ENCODE measurements at places on chromosomes 2 and 18.
A peak's percentile ranks its signal among the peaks of the same experiment; 100 is the strongest.

- DNase-seq = no peak
Measured at GRCh38 chr18:24400587-24400986, 3.0 kb upstream of the OSBPL1A start.

GRCh38 chr2:186105016-186105724 lies 366.6 kb downstream of the FSIP2 start:
- DNase-seq = no peak

- no peak for DNase-seq
Measured at GRCh38 chr2:120561379-120562035, 174.2 kb upstream of the GLI2 start.

DNA sequence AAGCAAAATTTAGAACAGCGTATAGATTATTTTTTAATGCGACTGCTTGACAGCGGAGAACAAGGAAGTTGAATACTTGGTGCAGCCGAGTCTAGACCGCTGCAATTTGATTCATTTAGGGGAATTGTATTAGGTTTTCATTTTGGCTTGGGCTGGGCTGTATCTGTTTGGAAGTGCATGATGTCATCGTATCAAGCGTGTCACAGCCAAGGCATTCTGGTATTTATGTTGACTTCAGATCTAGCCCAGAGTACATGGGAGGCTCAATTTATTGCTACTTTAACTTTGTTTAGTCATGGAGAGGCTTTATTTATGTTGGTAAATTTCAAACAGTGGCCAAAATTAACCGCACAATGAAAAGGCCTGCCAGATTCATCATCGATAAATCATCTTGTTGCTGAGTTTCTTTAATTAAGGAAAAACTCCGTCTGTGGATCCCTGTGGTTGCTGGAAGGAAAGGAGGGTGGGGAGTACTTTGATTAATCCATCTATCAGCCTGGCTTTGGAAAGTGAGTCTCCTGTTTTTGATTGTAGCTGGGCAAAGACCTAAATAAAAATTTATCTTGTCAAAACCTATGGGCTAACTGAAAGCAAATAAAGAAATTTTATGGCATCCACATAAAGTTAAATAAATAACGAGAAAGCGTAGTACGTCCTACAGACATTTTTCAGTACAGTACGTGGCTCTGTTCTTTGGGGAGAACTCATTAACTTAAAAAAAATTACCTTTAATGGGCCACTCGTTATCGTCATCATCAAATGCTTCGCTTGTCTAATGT lies 230.4 kb upstream of the SPRED2 start:
- no peak for DNase-seq

GRCh38 chr2:73987109-73987947 lies 2.6 kb downstream of the TET3 start:
- peak; percentile 72 for DNase-seq

- no peak for DNase-seq
Measured at GRCh38 chr2:154439156-154439555, 259.3 kb upstream of the KCNJ3 start.

DNA sequence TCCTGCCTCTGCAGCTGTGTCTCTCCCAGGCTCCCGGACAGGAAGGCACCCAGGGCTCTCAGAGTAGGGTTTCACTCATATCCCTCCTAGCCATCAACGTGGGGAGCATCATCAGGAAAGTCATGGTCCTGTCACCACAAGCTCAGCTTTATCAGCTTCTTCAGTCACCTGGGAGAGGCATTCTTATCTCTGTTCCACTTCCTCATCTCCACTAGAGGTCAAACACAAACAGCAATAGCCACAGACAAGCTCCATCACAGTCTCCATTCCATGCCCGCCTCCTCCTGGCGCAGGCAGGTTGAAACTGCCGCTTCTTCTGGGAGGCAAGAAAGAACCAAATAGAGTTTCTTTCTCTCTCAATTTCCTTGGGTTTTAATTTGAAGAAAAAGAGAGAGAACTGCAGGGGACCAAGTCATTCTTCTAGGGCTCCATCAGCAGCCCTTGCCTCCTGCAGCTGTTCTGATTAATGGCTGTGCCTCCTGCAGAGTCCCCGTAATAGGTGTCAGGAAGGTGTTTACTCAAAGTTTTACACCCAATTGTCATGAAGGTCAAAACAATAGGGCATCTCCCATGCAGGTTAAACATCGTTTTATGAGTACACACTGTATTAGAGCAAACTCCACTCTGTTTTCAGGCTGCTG lies 377.9 kb downstream of the TMEM182 start:
- DNase-seq = no peak

DNA sequence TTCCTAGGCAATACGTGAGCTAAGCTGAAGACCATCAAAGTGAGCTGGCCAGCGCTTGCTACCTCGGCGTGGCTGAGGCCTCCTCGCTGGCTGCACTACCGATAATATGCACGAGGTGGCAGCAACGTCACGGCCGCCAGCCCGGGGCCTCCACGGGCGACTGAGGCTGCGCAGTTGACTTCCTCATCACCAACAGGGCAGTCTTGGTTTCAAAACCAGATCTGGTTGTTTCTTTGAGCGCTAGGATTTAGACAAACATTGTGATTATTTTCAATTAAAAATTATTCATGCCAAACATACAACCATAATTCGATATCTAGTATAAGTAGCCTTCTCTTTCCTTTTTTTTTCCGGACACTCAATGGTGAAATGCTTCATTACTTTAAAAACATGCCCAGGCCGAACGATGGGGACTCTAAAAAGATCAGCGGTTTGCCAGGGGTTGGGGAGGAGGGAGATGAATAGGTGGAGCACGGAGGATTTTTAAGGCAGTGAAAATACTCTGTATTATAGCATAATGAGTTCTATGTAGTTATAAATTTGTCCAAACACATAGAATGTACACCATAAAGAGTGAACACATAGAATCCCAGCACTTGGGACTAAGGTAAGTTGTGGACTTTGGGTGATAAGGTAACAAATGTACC lies 52.0 kb downstream of the CYBRD1 start:
- DNase-seq = peak; percentile 81

DNA sequence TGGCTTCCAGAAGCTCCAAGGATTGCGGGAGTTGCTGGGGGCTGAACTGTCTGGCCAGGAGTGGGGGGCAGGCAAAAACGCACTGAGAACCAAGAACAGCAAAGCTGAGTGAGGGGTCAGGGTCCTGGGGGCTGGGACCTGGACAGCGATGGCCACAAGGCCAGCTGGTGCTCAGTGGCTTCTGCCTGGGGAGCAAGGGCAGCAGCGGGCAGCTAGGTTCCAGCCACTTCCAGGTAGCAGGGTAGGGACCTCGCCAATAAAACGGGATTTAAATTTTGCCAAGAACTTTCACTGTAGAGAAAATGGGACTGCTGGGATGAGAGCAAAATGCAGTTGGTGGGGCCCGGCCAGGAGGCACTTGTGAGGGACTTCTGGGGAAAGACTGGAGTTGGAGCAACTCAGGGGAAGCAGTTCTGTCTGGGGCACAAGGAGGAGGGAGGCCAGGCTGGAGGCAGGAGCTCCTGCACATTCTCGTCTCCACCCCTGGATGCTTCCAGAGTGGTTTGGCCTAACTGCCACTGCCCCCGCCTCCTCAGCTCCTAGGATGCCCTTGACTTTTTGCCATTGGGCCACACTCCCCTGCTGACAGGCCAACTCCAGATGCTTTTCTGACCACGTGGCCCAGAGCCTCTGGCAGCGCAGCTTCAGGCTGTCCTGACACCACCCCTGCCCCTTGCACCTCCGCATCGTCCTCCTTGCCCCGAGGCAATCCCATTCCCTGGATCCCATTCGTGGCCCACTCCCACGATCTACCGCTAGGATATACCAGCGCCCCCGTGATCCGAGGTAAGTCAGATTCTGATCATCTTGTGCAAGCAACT lies 5.5 kb upstream of the CCDC74A start:
- no peak for DNase-seq

DNA sequence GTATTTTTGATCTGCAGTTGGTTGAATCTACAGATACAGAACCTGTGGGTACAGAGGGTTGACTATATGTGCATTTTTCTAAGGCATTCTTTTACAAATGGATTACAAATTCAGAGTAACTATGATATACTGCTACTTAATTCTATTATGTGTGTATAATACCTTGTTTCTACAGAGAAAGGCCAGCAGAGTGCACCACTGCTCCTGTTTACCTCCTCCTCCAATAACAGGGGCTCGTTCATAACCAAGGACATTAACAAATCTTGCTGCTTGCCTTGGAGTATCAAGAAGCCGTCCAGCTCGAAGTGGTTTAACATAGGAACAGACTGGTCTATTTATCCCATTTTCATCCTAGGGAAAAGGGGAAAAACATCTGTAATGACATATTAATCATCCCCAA lies 16.4 kb downstream of the CEP76 start:
- no peak for DNase-seq

DNA sequence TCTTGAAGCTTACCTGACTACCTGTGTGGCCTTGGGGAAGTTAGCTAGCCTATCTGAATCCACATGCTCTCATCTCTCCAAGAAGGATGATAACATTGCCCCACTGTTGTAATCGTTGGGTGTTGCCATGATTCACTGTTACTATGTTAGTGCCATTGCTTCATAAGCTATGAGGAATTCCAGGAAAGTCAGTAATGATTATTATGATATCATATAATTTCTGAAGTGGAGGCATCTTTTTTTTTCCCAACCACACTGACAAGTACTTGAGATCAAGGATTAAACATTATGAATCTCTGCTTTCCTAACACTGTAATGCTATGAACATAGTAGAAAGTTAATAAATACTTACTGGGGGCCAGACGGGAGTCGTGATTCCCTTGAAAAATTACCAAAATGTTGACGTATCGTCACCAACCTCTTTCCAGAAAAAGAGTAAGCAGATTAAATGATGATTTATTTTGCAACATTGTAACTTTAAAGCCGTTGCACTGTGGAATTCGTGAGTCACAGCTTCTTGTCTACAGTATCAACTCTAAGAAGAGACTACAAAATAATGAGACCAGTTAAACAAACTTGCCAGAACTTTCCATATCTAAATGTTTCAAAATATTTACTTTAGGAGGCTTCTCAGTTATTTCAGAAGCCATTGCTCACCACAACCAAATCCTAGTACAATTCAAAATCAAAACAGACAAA lies 459.9 kb downstream of the PIK3C3 start:
- no peak for DNase-seq

DNA sequence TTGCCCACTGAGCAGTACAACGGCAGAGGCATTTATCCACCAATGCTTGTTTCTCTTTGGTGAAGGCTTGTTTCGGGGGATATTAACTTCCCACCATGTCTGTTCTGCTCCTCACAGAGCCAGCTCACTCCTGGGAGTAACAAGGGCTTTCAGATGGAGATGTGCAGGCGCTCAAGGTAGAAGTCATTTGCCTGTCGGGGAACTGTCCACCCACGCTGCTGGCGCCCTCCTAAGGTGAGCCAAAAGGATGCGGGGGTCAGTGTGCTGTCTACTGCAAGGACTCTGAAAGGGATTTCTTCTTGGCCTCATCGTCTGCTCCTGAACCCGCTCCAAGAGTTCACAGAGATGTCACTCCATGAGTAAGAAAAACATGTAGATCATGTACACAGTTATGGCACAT lies 57.0 kb upstream of the CYRIA start:
- no peak for DNase-seq

DNA sequence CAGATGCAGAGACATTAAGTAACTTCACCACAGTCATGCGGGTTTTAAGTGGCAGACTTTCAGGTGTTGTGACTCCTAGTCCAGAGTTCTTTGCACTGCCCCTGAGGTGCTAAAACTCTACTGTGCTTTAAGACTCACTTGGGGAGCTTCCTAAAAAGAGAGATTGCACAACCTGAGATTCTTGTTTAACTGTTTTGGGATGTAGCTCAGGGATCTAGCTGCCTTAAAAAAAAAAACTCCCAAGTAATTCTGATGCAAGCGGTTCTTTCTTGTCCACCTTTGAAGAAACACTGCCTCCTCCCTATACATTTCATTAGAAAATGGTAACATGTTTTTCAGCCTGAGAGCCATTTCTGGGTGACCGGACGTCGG lies 13.0 kb downstream of the IL37 start:
- DNase-seq = peak; percentile 10

- DNase-seq = no peak
Measured at GRCh38 chr2:160207271-160207670, 7.2 kb upstream of the ITGB6 start.

GRCh38 chr2:122908159-122908558 lies 1116.9 kb upstream of the CNTNAP5 start:
- no peak for DNase-seq

DNA sequence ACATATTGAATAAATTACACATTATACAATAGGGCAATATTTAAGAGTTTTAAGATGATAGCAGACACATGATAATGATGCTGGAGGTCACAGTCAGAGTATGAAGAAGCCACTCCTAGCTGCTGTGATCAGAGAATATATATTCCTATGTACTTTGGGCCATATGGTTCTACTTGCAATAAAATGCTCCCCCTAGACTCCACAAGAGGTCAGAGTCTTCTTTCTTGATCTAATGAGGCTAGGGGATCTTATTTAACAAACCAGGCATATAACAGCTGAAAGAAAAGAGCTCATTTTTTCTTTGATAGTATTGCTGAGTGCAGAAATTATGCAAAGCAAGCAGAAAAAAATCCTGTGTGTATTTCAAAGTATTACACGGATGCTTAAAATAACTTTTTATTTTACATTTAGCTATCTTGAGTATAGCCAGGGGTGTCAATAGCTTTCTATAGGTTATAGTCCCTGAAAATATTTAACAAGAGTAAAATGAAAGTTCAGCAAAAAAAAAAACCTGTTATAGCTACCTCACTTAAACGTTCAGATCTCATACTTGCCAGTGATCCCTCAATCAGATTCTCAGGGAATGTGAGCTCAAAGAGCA lies 748.7 kb upstream of the CHAC2 start:
- DNase-seq = no peak

GRCh38 chr2:126315828-126316227 lies 340.1 kb upstream of the GYPC start:
- DNase-seq = no peak

- DNase-seq = no peak
Measured at GRCh38 chr2:11407413-11407812, 58.5 kb downstream of the E2F6 start.

GRCh38 chr2:230405824-230406223 lies 10.2 kb upstream of the SP100 start:
- no peak for DNase-seq

- no peak for DNase-seq
Measured at GRCh38 chr2:144240656-144241339, 279.1 kb downstream of the ZEB2 start.

GRCh38 chr18:25066516-25066915 lies 285.4 kb downstream of the ZNF521 start:
- DNase-seq = no peak
